ENCODE measurements at places on chromosomes 7 and 10.

GRCh38 chr7:134761266-134761665, 18.2 kb upstream of the CALD1 start:
- no peak for DNase-seq

DNA sequence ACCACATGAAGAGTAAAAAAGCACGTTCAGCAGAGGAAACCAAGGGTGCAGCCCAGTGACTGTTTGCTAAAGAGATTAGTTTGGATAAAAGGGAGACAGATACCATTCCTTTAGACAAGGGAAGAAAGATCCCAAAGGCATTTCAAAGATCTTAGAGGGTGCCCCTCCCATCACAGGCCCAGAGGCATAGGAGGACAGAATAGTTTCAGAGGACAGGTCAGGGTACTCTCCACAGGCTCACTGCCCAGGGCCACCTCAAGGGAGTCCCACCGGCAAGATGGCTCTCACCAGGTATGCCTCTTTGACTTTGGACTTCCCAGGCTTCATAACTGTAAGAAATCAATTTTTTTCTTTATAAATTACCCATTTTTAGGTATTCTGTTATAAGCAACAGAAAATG, 4.7 kb upstream of the TCTN3 start:
- DNase-seq = no peak

GRCh38 chr10:55793024-55793423, 568.0 kb downstream of the ZWINT start:
- DNase-seq = peak; percentile 82

DNA sequence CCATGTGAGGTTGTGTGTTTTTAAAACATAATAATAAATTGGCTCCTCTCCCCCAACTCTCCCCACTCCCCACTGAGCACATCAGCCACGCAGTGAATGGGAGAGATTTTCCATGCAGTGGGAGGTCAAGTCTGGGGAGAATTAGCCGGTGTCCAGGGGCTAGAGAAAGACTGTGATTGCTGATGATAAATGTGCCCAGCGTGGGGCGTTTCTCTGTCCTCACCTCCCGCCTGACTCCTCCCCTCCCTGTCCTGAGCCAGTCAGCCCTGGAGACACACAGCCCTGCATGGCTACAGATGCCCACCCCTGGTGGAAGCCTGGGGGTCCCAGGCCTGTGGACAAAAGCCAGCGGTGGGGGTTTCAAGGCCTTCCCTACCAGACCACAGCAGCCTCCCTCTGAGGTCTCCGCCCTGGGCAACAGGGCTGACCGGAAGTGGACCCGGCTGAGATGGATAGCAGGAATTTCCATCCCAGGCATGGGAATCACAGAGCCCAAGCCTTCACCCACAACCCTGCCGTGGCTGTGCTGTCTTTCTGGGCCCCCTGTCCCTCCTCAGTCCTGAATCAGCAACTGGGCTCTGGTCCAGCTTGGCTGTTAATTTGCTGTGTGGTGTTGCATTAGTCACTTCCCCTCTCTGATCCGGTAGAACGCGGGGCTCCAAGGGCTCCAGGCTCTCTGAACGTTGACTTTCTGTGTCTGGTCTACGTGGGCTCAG, 46.8 kb upstream of the SLC29A3 start:
- DNase-seq = peak; percentile 52

- no peak for DNase-seq
Observed at GRCh38 chr7:107080099-107080505, 35.6 kb downstream of the PRKAR2B start.

- DNase-seq = no peak
Observed at GRCh38 chr7:38244516-38244915, 28.9 kb downstream of the TARP start.

DNA sequence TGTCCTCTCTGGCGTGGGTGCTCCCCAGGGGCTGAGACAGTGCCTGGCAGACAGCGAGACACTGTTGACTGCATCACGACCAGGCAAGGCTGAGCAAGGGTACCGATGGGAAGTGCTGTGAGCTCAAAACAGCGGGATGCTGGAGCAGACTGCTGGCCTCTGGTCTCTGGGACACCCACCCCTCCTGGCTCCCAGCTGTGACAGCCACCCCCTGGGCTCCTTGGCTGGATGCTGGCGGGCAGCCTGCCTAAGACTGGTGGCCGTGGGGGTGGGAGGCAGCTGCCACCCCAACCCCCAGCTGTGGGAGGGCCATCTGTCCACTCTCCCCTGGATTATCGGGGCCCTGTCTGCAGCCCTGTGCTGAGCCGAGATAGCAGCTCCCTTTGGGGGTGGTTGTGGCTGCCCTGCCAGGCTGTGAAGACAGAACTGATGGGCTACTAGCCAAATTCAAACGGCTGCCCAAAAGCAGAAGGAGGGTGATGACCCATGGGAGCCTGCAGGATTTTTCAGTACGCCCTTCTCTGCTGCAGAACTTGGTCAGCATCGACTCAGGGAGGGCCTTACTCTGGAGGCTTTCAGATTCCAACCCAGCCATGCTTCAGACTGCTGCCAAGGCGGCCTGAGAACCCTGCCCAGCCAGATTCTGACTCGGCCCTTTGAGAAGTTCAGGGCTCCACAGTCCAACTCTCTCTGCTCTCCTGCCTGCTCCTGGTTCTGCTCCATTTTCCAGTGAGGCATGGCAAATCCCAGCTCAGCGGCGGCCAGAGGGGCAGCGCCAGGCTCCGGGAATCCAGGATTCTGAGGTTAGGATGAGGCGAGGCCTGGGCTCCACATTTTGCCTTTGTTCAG, 125.3 kb downstream of the NEURL1 start:
- DNase-seq = no peak

- no peak for DNase-seq
Observed at GRCh38 chr10:51656503-51656902, 42.9 kb downstream of the CSTF2T start.

- DNase-seq = peak; percentile 2
Observed at GRCh38 chr10:127195571-127196281, 665 bp downstream of the INSYN2A start.

DNA sequence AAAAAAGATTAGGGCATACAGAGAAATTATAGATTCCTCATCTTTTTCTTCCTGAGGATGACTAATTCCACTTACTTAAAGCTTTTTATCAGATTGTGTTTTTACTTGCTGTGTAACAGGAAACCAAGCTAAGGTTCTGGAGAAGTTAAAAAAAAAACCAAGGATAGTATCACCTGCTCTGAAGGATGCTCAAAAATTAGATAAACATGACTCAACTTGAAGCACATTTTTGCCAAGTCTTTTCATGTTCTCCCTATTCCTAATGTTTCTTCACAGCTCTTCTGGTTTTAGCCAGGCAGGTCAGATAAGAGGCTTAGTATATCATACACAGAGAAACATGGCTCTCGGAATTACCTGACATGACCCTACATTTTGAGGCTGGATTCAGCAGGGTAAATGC, 90.3 kb downstream of the CPEB3 start:
- no peak for DNase-seq

DNA sequence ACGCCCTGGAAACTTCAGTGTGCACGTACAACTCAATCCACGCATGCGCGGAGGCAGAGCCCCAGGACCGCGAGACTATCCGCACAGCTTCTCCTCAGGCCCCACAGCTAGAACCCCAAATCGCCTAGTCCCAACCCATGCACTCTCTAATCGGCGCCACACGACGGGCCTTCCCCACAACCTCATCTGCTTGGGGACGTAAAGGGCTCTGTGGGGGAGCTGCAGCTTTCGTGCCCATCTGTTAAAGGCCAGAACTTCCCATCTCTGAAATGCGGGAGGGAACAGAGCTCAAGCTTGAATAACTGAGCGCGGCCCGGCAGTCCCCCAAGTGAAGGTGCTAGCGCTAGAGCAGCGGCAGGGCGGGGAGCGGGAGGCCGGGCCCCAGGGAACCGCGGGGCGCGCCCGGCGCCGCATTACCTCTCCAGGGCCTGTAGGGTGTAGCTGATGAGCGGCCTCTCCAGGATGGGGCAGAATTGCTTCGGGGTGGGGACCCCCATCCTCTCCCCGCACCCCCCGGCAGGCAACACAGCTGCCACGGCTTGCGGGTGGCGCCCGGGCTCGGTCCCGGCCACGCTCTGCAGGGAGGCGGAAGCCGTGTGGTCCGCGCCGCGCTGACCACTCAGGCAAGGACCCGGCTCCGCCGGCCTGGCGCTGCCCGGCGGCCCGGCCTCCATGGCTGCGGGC, 547 bp downstream of the CRPPA start:
- peak; percentile 94 for DNase-seq

GRCh38 chr10:23197416-23197861, 5.3 kb downstream of the PTF1A start:
- no peak for DNase-seq

- peak; percentile 42 for DNase-seq
Observed at GRCh38 chr10:32938554-32939061, 19.4 kb downstream of the ITGB1 start.

DNA sequence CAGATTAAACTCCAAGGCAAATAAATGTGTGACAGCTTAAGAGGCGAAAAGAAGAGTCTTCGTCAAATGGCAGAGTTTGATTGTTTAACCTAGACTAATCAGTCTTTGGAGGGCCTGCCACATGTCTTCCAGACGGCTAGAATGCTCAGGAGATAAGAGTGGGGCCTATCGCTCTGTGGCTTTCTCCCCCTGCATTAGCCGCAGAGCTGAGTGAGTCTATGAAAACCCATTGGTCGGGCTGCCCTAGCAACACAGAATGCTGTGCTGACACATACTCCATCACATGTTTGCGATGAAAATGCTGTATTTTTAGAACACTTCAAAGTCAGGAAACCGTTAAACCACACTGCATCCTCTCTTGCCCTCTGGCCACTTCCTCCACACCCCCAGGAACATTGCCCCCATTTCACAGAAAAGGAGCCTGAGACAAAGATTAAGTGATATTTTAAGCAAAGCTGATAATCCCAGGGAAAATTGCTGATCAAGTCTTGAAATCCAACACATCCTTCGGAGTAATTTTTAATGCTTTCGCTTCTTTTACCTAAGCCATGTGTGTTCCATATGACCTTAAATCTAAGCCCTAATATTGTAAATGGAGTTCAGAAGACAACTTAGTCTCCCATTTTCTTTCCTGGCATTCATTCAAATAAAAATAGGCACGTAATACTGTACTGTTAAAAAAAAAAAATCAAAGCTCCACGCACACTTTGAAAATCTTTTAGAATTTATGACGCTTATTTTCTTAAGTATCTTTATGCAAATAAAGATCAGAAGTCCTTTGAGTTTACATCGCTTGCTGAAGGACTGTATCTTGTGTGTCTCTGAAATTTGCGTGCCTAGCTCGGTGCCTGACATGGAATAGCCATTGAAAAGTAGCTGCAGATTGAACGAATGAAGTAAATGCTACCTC, 161.2 kb downstream of the CELF2 start:
- DNase-seq = peak; percentile 9

DNA sequence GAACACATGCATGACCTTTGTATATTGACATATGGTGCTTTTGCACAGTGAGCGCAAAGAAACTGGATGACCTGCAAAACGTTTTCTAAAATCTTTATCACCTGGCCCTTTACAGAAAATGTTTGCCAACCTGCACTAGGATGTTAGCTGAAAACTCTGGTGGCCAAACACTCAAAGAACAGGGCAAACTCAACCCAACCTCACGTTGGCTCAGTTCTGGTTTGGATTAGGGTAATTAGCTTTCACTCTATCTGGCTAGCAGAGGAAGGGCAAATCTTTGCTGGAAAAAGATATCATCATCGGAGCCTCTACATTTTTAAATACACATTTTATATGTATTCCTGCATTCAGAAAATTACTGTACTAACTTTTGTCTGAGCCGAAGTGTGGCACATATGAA, 688.9 kb downstream of the PHTF2 start:
- DNase-seq = no peak

GRCh38 chr10:3829156-3830050, 44.4 kb upstream of the KLF6 start:
- no peak for DNase-seq

DNA sequence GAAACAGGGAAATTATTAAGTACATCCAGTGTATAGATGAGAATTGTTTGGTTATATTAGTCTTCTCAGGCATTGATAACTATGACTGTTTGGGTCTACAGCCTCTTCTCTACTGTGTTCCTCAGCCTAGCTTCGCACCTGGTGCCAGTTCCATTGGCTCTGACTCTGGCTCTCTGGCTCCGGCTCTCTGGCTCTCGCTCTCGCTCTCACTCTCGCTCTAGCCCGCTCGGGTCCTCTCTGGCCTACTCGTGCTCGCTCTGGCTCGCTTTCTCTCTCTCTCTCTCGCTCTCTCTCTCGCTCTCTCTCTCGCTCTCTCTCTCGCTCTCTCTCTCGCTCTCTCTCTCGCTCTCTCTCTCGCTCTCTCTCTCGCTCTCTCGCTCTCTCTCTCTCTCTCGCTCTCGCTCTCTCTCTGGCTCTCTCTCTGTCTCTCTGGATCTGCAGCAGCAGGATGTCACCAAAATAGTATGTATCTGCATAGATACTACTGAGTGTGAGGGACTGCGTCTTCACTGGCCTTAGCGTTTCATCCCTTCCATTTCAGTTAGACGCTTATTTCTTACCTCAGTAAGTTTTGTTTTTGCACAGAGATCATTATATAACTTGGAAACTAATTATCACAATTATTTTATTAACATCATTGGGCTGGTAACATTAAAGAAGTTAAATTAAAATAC, 6.5 kb upstream of the SSBP1 start:
- DNase-seq = no peak

GRCh38 chr7:133230591-133231194, 22.2 kb upstream of the EXOC4 start:
- peak; percentile 56 for DNase-seq

DNA sequence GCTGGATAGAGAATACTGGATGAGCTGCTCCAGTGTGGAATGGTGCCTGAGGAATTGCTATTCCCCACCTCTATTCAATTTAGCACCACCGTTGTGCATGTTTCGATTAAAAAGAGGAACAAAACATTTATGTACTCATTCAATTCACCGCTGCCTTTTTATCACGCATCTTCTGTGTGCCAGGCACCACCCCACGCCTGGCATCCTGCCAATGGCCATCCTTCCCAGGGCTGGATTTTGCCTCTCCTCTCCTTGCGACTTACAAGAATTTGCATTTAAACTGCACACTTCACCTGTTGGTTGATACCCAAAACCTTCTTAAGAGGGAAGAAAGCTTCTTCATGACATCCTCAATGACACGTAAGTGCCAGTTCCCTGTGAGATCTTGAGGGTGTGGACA, 110.2 kb upstream of the DPP6 start:
- DNase-seq = no peak

DNA sequence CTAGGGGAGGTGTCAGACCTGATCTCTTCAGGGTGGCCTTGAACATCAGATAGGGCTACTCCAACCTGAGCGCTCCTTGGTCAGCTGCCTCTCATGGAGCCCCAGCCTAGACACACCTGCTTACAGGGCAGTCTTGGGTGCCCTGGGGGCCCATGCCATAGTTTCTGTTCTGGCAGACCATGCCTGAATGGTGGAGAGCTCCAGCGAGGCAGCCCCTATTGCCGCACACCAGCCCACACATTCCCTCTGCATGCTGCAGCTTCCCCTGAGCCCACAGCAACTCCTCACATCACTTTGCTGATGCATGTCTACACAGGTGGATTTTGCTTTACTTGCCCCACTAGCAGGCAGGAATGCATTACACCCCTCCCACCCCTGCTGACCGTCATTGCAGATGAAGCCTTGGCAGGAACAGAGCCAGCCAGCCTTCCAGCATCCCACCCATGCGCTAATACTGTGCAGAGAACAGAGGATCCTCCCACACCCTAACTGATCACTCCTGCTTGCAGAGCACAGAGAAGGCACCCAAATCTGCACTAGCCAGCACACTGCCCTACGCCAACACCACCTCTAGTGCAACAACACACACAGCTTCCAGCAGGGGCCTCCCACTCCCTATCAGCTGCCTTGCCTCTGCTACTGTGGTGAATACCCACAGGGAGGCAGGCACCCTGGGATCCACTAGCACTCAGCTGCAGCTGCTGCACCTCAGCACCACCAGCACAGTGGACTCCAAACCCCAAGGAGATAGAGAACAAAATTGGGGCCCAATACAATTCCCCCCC, 43.0 kb upstream of the GRM3 start:
- DNase-seq = no peak
